Ovary (tissue), 10 donors: ENCODE measurements at places on chromosomes 7 and 10.

- peak; percentile 22 for DNase-seq
Observed at GRCh38 chr10:79418274-79418673, 27.1 kb downstream of the ZCCHC24 start.

DNA sequence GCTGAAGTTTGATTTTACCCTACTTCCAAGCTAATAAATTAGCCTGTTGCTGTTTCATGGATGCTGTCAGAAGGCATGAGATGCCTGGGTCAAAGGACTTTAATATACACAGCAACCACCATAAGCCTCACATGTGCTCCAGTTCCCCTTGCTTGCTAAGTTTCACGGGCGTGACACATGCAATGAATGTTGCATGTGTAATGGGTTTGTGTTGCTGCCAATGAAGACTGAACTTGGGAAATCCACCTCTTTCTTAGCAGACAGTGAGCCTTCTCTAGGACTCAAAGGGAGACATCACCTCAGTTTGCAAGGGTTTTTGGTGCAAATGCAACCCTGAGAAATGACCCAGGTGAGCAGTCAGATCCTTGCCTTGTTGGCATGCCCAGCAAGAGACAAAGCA is 505.5 kb upstream of the PODXL start:
- no peak for DNase-seq

- DNase-seq, result no peak
Observed at GRCh38 chr10:27297844-27298521, 57.4 kb upstream of the ACBD5 start.

DNA sequence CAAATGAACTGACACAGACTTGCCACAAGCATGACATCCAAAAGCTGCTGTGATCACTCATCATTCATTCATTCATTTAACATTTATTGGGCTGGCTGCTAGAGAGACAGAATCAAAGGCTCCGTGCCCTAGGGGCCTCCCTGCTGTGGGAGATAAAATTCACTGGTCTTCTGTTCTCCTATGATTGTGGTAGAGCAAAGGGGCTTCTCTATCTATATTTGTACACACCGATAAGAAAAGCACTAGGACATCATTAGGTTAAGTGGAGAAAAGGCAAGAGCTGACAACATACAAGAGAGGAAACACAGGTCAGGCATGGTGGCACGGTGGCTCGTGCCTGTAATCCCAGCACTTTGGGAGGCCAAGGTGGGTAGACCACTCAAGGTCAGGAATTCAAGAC is 847.0 kb downstream of the TYW1 start:
- no peak for DNase-seq
